Right lobe of liver (tissue), 6 donors: ENCODE measurements at places on chromosomes 6 and 20.

- H3K4me3 ChIP-seq: no peak overlapping the region
- H3K36me3 ChIP-seq: no peaks in the 10 kb centered on the region
- no peak for DNase-seq
- no peaks in the 10 kb centered on the region for H3K4me1 ChIP-seq
These were observed 53.1 kb downstream of the PHACTR1 start for GRCh38 chr6:12769556-12770256.

DNA sequence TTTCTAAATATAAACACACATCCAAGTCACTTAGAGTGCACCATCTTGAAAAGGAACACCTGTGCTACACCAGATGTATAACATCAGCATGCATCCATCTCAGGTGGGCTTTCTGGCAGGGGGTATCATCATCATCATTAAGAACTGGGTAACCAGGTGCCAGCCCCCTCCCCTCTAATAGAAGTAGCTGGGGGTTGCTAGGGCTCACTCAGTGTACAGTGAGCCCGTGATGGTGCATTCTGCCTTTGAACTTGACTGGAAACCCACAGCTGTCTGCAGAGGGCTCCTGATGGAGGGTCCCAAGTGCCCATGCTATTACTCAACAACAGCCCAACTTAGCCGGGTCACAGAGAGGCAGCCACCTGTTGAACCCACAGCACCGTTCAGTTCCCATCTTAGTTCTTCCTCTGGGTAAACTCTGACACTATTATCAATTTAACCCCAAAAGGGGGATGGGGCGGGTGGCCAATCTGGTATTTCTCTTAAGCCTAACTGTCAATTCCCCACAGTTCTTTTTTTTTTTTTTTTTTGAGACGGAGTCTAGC, 32.7 kb upstream of the CCND3 start:
- DNase-seq: no peak
- H3K4me3 ChIP-seq: no peak overlapping the region
- H3K27ac ChIP-seq: no peak overlapping the region
- no peaks in the 10 kb centered on the region for H3K4me1 ChIP-seq
- H3K27me3 ChIP-seq: no peaks in the 10 kb centered on the region

GRCh38 chr6:6588924-6589709, 597 bp downstream of the LY86 start:
- no peak overlapping the region for H3K4me3 ChIP-seq
- DNase-seq: no peak
- H3K27ac ChIP-seq: no peak overlapping the region
- H3K4me1 ChIP-seq: no peaks in the 10 kb centered on the region
- H3K36me3 ChIP-seq: no peaks in the 10 kb centered on the region

DNA sequence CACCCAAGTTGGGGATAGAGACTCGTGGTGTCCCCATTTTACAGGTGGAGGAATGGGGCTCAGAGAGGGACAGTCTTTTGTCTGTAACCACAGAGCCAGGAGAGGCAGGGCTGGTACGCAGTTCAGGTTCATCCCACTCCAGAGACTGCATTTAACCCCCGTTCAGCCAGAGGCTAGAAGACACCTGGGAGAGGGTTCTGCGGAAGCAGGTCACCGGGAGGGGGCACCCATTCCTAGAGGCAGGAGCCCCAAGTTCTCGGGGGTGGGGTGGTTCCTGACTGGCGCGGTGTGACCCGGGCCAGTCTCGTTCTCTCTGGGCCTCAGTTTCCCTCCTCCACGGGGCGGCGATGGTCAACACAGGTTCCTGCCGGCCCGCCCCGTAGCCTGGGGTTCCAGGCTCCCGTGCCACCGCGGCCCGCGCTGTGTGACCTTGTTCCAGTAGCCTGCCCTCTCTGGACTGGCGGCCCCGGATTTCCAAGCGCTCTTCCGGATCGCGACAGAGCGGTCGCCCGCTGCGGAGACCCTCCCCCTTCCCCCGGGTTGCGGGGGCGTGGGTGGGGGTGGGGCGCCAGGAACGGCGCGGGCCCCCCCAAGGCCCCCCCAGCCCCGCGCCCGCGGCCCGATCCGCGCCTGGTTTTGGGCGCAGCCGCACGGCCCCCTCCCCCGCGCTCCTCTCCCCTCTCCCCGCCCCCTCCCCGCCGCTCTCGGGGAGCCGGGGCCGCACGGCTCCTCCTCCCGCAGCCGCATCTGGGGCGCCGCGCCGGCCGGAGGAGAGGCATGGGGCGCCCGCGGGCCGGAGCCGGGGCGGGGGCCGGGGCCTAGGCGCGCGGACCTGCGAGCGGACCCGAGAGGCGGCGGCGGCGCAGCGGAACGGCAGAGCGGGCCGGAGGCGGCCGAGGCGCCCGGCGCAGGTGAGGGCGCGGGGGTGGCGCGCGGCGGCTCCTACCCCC, at the start of gene DLGAP4:
Gene DLGAP4 (plus strand): TSS at position 738 of the 950 bp plus-strand sequence. CDS start 125,379 bp downstream, outside the sequence.
- no peak for DNase-seq
- no peak within 1 kb of the TSS for H3K27ac ChIP-seq
- H3K36me3 ChIP-seq: no peaks in the 10 kb centered on the region
- no peaks in the 10 kb centered on the region for H3K4me1 ChIP-seq
- H3K4me3 ChIP-seq: peak within 1 kb of the TSS; percentile 7

- no peak overlapping the region for H3K4me3 ChIP-seq
- H3K27ac ChIP-seq: no peak overlapping the region
- no peaks in the 10 kb centered on the region for H3K36me3 ChIP-seq
- H3K27me3 ChIP-seq: no peaks in the 10 kb centered on the region
- no peaks in the 10 kb centered on the region for H3K4me1 ChIP-seq
- DNase-seq: no peak
These were observed 4.6 kb downstream of the C6orf58 start for GRCh38 chr6:127581576-127581975.

GRCh38 chr20:11651647-11652046, 266.0 kb upstream of the BTBD3 start:
- no peaks in the 10 kb centered on the region for H3K27me3 ChIP-seq
- no peaks in the 10 kb centered on the region for H3K36me3 ChIP-seq
- DNase-seq: no peak
- H3K4me3 ChIP-seq: no peak overlapping the region

- H3K4me3 ChIP-seq: no peak overlapping the region
- no peaks in the 10 kb centered on the region for H3K36me3 ChIP-seq
- DNase-seq: no peak
- no peaks in the 10 kb centered on the region for H3K27me3 ChIP-seq
- no peak overlapping the region for H3K27ac ChIP-seq
- no peaks in the 10 kb centered on the region for H3K4me1 ChIP-seq
These were observed 399.5 kb downstream of the TFAP2B start for GRCh38 chr6:51218181-51218580.

DNA sequence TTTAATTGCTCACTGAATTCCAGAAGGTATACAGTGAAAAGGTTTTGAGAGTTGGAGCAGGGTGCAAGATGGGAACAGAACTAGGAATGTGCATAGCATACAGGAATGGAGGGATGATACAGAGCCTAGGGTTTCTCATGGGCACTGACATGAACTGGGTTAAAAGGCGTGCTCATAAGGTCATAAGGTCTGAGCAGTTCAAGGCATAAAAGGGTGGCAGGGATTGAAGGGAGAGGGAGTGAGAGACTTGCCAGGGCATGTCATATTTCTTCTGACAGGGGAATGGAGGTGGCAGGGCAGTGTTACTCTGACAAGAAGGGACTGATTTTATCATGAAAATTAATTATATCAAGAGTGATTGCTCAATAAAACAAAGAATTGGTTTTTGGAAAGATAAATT, 4.7 kb downstream of the MLIP start:
- DNase-seq: no peak
- H3K4me1 ChIP-seq: no peaks in the 10 kb centered on the region
- H3K4me3 ChIP-seq: no peak overlapping the region
- no peaks in the 10 kb centered on the region for H3K27me3 ChIP-seq

GRCh38 chr20:38216746-38217595, 43.6 kb downstream of the KIAA1755 start:
- no peaks in the 10 kb centered on the region for H3K36me3 ChIP-seq
- no peak overlapping the region for H3K27ac ChIP-seq
- no peak overlapping the region for H3K4me3 ChIP-seq
- peaks cover 5% of the 10 kb centered on the region for H3K4me1 ChIP-seq

- H3K27me3 ChIP-seq: no peaks in the 10 kb centered on the region
- no peaks in the 10 kb centered on the region for H3K4me1 ChIP-seq
- DNase-seq: no peak
- H3K4me3 ChIP-seq: no peak overlapping the region
- no peaks in the 10 kb centered on the region for H3K36me3 ChIP-seq
- H3K27ac ChIP-seq: no peak overlapping the region
These were observed 35.7 kb upstream of the SNRPB2 start for GRCh38 chr20:16694161-16694560.

- no peak for DNase-seq
These were observed 65.6 kb downstream of the TULP4 start for GRCh38 chr6:158377860-158378259.

DNA sequence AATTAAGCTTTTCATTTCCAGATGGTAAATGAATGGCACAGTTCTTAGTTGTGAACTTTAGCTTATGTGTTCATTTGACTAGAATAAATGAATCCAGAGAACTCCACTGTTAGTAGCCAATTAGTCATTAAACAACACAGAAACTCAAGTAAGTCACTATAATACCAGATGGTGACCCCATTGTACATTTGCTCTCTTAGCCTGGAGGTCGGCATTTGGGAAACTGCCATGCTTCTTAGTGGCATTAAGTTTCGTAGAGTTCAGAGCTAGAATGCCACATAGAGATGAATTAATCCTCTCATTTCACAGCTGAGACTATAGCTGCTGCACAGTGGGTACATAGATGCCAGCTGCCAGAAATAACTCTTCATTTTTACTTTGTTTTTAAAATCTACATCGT, 10.8 kb upstream of the DTNBP1 start:
- DNase-seq: no peak
- no peaks in the 10 kb centered on the region for H3K27me3 ChIP-seq
- H3K4me1 ChIP-seq: no peaks in the 10 kb centered on the region
- no peak overlapping the region for H3K27ac ChIP-seq
- H3K36me3 ChIP-seq: no peaks in the 10 kb centered on the region

GRCh38 chr20:49526056-49526455, 41.9 kb downstream of the PTGIS start:
- no peak overlapping the region for H3K4me3 ChIP-seq
- no peaks in the 10 kb centered on the region for H3K27me3 ChIP-seq
- no peaks in the 10 kb centered on the region for H3K4me1 ChIP-seq
- H3K27ac ChIP-seq: no peak overlapping the region
- DNase-seq: peak; percentile 62
- no peaks in the 10 kb centered on the region for H3K36me3 ChIP-seq

DNA sequence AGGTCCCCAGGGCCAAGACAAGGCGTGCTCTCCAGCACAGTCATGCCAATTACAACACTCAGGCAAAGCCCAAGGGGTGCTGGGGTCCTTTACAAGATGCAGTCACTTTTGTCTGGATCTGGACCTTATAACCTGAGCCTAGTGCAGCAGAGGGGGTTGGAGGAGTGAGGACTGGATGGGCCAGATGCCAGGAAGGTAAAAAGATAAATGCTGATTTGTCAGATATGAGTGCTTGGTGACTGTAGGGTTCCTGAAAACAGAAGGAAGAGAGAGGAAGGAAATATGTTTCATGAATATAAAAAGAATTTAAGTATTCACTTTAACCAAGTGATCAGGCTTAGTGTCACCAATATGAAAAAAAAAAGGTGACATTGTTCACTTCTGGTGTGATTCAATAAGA, 43.4 kb upstream of the TFAP2A start:
- no peaks in the 10 kb centered on the region for H3K36me3 ChIP-seq
- no peaks in the 10 kb centered on the region for H3K4me1 ChIP-seq
- H3K4me3 ChIP-seq: no peak overlapping the region
- H3K27me3 ChIP-seq: no peaks in the 10 kb centered on the region
- no peak overlapping the region for H3K27ac ChIP-seq

DNA sequence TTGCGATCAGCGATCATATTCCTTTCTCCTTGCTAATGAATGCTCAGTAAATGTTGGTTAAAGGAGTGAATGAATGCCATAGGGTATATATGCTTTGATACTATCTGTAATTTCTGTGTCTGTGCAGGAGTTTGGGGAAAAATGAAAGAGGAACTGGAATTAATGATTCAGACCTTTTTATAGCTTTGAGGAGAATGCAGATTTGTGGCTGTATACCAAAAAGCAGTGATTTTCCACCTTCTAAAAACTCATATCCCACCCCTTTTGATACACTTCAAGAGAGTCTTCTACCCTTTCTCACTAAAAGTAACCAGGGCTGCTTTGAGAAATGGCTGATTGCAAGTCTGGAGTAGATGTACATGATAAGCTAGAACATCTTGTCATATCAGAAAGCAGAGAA, 26.6 kb upstream of the SUMO4 start:
- no peaks in the 10 kb centered on the region for H3K4me1 ChIP-seq
- H3K4me3 ChIP-seq: no peak overlapping the region

- H3K27ac ChIP-seq: no peak overlapping the region
- DNase-seq: no peak
- no peaks in the 10 kb centered on the region for H3K27me3 ChIP-seq
- H3K36me3 ChIP-seq: peaks cover 25% of the 10 kb centered on the region
These were observed 11.6 kb upstream of the VNN1 start for GRCh38 chr6:132725471-132725870.

DNA sequence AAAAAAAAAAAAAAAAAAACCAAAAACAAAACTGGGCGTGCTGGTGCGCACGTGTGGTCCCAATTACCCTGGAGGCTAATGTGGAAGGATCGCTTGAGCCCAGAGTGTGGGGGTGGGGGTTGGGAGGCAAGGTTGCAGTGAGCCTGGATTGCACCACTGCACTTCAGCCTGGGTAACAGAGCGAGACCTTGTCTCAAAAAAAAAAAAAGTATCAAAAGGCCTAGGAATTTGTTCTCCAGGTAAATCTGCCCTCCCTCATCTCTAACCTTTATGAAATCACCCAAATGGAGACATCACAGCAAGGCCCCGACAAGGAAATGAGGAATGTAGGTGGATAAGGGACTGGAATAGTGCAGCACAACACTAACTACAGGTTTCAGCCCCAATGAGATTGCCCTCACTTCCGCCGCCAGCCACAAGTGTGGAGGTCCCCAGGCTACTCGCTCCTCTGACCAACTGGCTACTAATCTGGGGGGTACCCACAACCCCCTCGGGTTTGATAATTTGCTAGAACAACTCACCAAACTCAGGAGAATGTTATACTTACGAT, 36.8 kb upstream of the DDR1 start:
- no peaks in the 10 kb centered on the region for H3K36me3 ChIP-seq
- H3K27ac ChIP-seq: no peak overlapping the region
- no peak overlapping the region for H3K4me3 ChIP-seq
- H3K4me1 ChIP-seq: no peaks in the 10 kb centered on the region
- no peaks in the 10 kb centered on the region for H3K27me3 ChIP-seq

DNA sequence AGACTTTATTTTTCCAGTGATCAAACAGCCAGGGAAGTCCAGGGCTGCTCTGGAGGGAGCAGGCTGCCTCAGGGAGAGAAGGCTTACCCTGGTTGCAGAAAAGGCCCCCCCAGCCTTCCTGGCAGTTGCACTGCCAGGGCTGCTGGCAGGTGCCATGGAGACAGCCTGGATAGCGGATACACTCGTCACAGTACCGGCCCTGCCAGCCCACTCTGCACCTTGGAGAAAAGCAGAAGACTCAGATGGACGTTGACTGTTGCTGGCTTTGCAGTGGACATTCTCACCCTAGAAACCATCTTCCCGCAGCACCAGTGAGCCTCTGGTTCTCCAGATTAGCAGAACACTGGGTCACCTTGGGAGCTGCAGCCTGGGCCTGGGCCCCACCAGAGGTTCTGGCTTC, 5.4 kb downstream of the DLL1 start:
- no peak for DNase-seq
- no peak overlapping the region for H3K4me3 ChIP-seq
- H3K27ac ChIP-seq: no peak overlapping the region
- H3K36me3 ChIP-seq: no peaks in the 10 kb centered on the region
- H3K27me3 ChIP-seq: no peaks in the 10 kb centered on the region
- H3K4me1 ChIP-seq: peaks cover 2% of the 10 kb centered on the region
